ENCODE measurements at places on chromosomes 1 and 21.

DNA sequence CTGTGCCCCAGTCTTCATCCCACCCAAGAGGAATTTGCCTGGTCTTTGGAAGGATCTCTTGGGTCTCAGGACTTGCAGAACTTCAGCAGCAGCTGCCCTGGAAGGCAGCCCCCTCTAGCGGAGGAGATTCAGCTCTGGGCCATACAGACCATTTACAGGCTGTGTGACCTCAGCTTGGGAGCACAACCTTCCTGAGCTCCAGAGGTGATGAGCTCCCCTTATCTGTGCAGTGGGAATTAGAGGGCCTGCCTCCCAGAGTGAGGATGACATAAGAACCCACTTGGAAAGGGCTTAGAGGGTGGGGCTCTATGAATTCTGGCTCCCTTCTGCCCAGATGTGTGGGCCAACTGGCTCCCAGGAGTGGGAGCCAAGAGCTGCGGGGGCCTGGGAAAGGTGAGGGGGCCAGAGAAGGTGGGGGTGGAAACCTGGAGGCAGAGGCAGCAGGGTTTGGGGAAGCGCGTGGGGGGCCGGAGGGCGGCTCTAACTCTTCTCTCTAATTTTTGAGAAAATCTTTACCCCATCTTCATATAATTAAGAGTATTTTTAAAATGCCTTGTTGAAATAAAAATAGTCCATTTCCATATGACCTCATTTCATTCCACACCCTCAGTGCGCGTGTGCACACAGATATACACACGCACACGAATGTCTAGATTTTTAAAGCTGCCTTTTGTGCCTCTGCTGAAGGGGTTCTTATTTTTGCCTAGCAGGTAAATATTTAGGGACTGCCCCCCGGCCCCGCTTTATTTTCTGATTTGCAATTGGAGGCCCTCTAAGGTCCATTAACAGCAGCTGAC is 21.5 kb downstream of the EPHB2 start:
- no peak for DNase-seq

GRCh38 chr21:39650306-39650705 is 37.6 kb downstream of the B3GALT5 start:
- no peak for DNase-seq

GRCh38 chr1:157932069-157932468 is 61.4 kb upstream of the KIRREL1 start:
- DNase-seq = no peak

- no peak for DNase-seq
Observed at GRCh38 chr1:6470132-6471085, 4.4 kb upstream of the TNFRSF25 start.

DNA sequence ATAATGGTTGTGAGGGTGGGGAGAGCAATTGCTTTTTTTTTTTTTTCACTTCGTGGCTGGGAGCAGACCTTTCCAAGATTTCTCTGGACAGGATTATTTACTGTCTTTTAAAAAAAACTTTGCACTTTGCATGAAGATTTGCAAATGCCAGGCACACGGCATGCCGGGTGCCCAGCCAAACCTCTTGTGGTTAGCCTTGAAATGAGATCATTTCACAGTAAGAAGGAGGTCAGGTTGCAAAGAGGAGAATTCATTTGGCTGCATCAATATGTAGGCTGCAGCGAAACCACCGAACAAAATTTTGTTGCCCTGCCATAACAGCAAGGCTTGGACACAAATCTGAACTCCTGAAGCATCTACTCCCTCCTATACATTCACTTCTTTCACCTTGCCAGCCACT is 36.5 kb upstream of the KCND3 start:
- DNase-seq = no peak

DNA sequence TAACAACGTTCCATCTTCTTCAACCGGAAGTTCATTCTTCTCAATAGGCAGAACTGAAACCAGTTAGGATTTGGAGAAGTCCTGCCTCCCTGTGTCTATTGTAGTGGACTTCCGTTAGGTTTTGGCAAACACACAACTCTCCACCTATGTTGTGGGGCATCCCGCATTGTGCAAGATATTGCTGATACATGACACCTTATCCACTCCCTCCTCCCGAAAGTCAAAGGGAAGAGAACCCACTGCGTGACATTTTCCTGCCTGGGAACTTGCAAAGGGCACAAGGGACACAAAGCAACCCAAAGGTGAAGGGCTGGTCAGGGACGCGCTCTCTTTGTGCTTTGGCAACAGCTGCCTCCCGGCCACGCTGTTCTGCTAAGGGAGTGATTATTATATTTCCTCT is 164.8 kb downstream of the TPR start:
- DNase-seq = no peak

- no peak for DNase-seq
Observed at GRCh38 chr1:177286396-177286795, 115.6 kb downstream of the BRINP2 start.

GRCh38 chr1:45198185-45198584 is 8.2 kb downstream of the ZSWIM5 start:
- DNase-seq = no peak

GRCh38 chr1:244002721-244003120 is 48.4 kb upstream of the ZBTB18 start:
- DNase-seq = no peak

Data from naive thymus-derived CD8-positive, alpha-beta T cell (primary cell).